ENCODE measurements at places on chromosomes 7 and 10. TPM values are rescaled to one million over a fixed set of nuclear protein-coding genes. Genes with fewer than 3 reads are reported as not detected.

Gene RAB19
- total RNA-seq = not detected

Gene TCERG1L
- not detected for total RNA-seq

Gene TEX47
- total RNA-seq = not detected

Gene PLAC9
- 92.2 TPM for total RNA-seq
